ENCODE measurements at places on chromosomes 16 and 17.

GRCh38 chr17:58279016-58279711 is 1.6 kb downstream of the MPO start:
- DNase-seq, result no peak

DNA sequence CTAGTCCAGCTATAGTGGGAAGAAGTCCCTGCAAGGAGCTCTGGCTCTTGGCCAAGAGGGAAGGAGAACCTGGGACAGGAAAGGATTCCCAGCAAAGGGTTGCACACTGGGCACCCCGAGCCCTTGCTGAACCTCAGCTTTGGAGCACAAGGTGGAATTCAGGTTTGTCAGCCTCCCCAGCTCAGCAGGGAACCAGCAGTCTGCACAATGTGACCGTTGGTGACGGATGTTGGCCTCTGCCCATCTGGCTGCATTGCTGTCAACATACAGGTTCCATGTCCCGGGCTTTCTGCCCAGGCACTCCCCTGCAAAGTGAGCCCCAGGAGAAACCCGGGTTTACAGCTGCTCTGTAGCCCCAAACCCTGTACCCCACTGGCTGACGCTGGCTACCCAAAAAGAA is 6.7 kb downstream of the RPRML start:
- DNase-seq, result no peak

DNA sequence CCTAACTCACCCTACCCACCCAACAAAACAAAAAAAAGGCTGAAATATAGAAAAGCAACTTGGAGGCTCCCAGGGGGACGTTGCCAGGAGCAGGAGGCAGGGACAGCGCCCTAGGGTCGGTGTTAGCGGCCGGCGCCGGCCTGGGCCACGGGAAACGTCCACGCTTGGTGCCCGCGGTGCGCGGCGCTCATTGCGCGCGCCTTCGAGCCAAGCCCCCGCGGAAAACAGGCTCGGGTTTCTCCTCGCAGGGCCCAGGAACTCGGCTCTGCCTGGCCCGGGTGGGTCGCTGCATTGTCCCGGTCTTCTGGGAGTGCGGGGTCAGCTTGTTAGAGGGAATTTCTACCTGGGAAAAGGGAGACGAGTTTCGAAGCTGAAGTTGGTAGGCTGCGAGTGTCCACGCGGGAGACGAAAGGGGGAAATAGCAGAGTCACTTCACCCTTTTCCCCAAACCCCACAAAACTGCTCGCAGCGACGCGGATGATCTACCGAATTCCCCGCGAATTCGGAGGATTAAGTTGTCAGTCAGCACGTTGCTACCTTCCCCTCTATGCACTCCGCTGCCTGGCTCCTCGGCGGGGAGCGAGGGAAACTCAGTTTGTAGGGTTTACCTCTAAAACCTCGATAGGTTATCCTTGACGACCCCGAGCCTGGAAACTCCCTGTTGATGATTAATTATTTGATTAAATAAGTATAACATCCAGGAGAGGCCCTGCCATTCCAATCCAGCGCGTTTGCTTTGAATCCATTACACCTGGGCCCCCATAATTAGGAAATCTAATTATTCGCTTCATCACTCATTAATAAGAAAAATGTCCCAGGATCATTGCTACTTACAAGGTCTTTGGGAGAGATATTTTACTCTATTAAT is 751 bp upstream of the FOXC2 start:
- no peak for DNase-seq

GRCh38 chr16:56320056-56320455 is 105.3 kb downstream of the AMFR start:
- no peak for DNase-seq
